ENCODE measurements at places on chromosomes 2 and 18.

DNA sequence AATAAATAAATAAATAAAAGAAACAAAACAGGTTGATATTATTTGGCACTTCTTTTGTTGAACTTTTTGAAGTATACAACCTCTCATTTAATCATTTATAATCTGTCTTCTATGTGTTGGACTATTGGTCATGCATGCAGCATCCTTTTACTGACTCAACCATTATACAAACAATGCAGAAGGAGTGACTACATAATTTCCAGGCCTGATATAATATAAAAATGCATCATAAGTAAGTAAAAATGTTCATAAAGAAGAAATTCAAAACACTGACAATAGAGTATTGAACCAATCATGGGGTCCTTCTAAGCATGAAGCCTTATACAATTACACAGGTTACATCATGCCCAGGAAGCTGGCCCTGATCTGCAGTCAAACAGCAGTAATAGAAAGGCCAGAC, 141.5 kb upstream of the FN1 start:
- no peak for DNase-seq

- DNase-seq, result no peak
Observed at GRCh38 chr2:141766225-141766624, 364.6 kb downstream of the LRP1B start.

DNA sequence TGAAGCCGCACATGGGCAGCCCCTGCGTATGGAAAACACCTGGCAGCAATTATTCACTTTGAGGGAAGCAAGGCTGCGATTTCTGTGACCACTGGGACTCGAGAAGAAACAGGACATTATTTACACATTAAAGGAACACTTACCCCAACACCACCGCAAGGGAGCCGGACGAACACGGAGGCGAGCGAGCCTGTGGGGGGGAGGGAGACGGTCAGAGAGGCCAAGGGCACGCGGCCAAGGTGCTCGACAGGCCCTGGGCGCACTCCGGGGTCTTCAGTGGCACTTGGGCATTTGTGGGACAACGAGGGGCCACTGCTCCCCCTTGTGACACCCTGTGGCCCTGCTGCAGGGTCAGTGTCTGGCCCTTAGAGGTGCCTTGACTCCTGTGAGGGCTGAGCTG, 247.0 kb downstream of the TWIST2 start:
- DNase-seq, result no peak

- DNase-seq, result no peak
Observed at GRCh38 chr2:163662141-163662780, 73.5 kb downstream of the FIGN start.

- no peak for DNase-seq
Observed at GRCh38 chr2:104787298-104788065, 66.4 kb upstream of the POU3F3 start.

GRCh38 chr2:109053716-109054115, 64.7 kb upstream of the EDAR start:
- no peak for DNase-seq

DNA sequence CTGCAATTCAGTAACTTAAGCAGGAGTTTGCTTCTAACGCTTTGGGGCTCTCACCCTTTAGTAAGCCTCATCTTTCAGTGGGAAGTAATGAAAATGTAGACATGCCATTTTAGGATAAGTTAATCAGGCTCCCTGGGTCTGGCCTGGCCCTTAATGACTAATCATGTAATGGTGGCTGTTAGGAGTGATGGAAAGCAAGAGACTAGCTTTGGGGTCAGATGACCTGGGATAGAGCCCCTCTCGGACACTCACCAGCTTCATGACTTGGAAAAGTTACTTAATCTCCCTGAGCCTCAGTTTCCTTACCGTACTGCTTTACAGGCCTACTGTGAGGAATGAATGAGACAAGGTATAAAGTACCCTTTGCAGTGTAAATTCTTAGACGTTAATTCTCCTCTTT, 194.4 kb downstream of the LPIN1 start:
- no peak for DNase-seq

DNA sequence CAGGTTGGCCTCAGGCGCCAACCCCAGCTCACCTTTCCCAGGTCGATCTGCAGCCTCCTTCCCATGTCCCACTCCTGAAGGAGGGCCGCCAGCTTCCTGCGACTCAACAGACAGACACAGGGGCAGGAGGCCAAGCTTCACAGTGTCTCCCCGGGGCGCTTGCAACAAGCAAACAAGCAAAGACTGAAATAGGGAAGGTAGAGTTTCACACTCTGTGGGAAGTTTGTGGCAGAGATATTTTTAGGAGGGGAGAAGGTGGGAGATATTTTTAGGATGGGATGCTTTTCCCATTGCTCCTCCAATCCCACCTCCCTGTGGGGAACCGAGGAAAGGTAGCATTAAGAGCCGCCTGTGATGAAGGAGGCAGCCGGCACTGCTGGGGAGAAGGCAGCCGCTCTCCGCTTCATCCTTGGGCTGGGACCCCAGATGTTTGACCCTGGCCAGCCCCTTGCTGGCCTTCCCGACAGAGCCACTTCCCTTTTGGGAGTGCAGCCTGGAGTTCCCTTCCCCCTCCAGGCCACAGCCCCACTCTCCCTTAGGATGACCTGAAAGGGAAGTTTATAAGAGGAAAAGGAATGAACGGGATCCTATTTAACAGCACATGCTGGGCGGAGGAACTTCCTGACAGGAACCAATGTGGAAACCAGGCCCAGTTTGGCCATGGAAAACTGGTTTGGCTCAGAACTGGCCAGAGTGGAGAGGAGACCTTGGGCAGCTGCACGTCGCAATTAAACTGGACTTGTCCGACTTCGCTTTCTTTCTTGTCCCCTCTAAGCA, 142.2 kb upstream of the SMAD2 start:
- DNase-seq, result no peak

- DNase-seq, result no peak
Observed at GRCh38 chr2:152031747-152032306, 67.0 kb downstream of the CACNB4 start.

- no peak for DNase-seq
Observed at GRCh38 chr2:80255918-80256781, 48.4 kb downstream of the LRRTM1 start.

DNA sequence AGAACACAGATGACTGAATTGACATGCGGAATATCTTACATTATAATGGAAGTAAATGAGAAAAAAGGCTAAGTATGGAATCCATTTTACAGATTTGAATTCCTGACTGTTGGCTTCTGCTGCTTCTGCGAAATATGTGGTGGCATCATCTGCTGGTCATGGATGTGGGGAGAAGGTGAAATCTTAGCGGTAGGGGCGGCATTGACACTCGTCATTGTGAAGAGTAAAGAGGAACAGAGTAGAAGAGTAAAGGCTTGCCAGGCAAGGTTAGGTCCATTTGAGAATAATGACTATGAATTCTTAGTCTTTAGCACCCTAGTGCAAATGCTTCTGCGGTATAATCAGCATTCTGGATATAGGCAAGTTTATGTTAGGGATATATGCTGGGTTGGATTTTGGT, 32.4 kb downstream of the ACTR3 start:
- no peak for DNase-seq

GRCh38 chr2:174585146-174585545, 12.5 kb downstream of the WIPF1 start:
- DNase-seq, result no peak

DNA sequence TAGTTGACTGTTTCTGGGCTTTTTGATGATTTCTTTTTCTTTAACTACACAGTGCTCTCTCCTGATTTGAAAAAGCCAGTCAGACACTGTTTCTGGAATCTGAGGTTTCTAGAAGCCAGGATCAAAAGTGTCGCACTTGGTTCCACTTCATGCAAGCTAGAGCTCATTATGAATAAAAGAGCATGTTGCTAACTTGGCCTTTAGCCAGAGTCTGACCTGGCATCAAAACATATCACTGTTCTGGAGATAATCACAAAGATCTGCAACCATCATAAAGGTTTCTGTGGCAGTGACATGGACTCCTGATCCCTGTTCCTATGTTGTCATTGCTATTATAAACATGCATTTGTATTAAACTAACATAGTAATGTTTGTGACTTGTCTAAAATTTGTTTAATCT, 76.1 kb upstream of the MAPRE2 start:
- DNase-seq, result no peak

DNA sequence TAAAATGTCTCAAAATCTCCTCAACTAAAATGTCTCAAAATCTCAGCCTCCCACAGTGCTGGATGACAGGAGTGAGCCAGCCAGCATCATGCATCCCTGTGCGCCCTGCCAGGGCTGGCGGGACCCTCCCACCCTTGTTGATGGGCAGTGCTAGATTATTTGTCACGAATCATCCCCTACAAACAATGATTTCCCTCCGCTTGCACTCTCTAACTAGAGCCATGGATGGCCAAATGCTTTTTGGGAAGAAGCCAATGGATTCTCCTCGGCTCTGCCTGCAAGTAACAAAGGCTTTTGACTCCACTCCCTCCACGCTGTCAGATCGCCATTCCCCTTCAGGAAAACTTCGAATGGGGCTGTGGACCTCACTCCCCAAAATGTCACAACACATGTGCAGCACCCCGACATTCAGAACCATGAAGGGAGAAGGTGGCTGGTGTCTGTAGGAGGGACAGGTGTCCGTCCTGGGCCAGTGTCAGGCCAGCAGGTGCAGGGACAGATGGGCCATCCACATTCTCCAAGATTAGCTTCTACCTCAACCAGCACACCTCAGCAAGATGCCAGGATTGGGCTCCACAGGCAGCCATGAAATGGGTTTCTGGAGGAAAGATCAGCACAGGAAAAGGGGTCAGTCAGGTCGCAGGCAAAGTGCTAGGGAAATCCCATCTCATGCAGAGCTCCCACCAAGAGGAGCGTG, 11.5 kb downstream of the AMER3 start:
- DNase-seq, result no peak

- no peak for DNase-seq
Observed at GRCh38 chr2:9982248-9982647, 30.8 kb downstream of the GRHL1 start.

- no peak for DNase-seq
Observed at GRCh38 chr2:203710226-203710625, 3.8 kb downstream of the CD28 start.

GRCh38 chr2:65914244-65914786, 481.9 kb upstream of the SPRED2 start:
- no peak for DNase-seq

- DNase-seq, result no peak
Observed at GRCh38 chr2:219592736-219593135, 4.9 kb upstream of the STK11IP start.

DNA sequence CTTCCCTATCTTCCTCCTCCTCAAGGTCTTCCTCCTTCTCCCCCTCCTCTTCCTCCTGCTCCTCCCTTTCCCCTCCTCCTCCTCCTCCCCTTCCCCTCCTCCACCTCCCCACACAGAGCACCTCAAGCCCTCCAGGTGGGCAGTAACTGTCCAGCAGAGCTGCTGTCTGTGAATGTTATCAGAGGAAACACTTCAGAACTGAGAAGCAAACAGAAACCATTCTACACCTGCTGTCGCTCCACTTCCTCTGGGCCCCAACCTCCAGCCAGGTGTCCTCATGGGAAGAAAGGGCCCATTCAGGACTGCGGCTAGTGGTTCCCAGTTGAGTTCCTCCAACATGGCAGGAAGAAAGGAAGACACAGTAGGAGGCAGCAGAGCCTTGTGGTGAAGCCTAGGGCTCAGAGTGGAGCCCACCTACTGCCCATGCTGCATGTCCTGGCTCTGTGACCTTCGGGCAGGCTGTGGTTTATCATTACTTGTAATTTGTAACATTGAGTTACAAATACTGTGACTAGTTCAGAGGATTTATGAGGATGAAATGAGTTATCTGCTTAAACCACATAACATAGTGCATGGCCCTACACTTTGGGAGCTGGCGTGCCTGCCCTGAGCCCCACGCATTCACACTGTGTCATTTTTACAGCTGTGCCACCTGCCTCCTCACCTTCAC, 165.9 kb upstream of the ID2 start:
- DNase-seq, result no peak

GRCh38 chr2:10424051-10424450, 24.1 kb downstream of the ODC1 start:
- DNase-seq, result no peak

- no peak for DNase-seq
Observed at GRCh38 chr18:9139400-9140039, 2.9 kb downstream of the ANKRD12 start.

DNA sequence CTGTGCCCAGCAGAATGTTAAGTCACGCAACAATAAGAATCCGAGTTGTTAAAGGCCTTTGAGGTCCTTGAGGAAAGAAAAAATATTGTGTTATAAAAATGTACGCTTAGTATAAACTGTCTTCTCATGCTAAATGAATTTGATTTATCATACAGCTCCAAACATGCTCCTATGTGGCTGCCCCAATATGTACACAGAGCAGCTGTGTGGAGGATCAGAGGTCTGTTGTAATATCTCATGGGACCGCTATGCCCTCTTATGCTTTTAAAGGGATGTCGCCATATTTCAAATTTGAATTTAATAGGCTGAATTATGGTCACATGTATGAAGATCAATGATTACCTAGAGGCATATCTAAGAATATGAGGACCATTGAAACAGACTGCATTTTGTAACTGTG, 90.2 kb downstream of the SLC5A7 start:
- no peak for DNase-seq

GRCh38 chr2:95077861-95078603, 43.6 kb downstream of the MRPS5 start:
- no peak for DNase-seq

GRCh38 chr2:86023366-86023712, 82.3 kb downstream of the POLR1A start:
- no peak for DNase-seq

DNA sequence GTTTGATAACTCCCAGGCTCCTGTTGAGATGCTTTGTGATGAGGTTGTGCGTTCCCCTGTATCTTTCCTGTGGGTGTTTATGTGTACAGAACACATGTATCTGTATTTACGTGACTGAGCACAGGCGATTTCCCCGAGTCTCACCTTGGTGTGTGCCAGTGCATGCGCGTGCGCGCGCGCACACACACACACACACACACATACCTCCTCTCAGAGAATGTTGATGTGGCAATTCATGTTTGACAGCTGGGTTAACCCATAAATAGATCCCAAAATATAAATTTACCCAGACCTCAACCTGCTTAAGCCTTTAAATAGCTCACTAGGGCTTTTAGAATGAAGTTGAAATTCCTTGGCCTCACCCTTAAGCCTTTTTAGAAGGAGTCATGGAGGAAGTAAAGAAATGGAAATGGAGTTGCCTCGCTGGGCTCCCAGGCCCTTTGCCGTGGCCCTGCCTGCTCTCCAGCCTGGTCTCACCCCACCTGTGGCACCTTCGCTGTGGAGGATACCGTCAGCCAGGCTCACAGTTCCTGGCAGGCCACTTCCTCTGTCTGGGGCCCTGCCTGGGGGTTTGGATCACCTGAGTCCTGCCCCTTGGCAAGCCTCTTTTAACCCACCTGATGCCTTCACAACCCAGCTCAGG, 20.3 kb downstream of the AGAP1 start:
- no peak for DNase-seq

DNA sequence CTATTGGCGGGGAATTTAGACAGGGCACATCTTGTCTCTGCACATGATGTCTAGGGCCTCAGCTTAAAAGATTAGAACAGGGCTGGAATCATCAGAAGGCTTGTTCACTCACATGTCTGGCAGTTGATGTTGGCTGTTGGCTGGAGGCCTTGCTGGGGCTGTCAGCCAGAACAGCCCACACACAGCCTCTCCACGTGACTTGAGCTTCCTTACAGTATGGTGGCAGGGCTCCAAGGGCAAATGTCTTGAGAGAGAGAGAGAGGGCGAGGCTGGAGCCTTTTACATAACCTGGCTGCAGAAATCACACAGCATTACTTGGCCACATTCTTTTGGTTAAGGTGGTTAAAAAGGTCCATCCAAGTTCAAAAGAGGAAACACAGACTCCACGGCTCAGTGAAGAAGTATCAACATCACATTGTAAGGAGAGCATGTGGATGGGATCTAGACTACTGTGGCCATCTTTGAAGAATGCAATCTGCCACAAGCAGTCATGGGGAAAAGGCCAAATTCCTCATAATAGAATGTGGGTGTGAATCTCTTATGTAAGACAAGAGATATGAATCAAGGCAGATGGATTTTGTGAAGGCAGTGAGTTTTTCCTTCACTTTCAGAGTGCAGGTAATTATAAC, 30.4 kb downstream of the SRSF7 start:
- DNase-seq, result no peak
